ENCODE measurements at places on chromosomes 3 and 15.
A peak's percentile ranks its signal among the peaks of the same experiment; 100 is the strongest.

GRCh38 chr15:73593304-73594074 is 39.7 kb downstream of the NPTN start:
- DNase-seq = no peak

- DNase-seq = no peak
Measured at GRCh38 chr15:100284191-100284590, 57.6 kb downstream of the ADAMTS17 start.

GRCh38 chr15:70586241-70586640 is 177.1 kb downstream of the UACA start:
- no peak for DNase-seq

GRCh38 chr3:50491023-50491422 is 12.4 kb downstream of the CACNA2D2 start:
- no peak for DNase-seq

GRCh38 chr15:96586901-96587300 is 256.4 kb downstream of the NR2F2 start:
- DNase-seq = peak; percentile 3

DNA sequence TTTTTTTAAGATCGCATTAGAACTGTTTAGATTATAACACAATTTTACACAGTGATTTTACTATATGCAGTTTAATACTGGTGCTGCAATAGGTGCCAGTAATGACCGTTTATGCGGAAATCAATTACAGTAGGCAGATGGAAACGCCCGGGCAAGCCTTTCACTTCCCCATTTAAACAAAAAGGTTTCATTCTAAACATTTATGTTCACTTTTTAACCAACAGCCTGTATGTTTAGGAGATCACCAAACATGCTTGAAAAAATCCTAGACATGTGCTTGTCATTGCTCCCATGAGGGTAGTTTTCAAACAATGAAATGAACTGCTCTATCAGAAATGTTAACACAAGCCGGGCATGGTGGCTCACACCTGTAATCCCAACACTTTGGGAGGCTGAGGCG is 2.7 kb downstream of the BNIP2 start:
- DNase-seq = peak; percentile 36

DNA sequence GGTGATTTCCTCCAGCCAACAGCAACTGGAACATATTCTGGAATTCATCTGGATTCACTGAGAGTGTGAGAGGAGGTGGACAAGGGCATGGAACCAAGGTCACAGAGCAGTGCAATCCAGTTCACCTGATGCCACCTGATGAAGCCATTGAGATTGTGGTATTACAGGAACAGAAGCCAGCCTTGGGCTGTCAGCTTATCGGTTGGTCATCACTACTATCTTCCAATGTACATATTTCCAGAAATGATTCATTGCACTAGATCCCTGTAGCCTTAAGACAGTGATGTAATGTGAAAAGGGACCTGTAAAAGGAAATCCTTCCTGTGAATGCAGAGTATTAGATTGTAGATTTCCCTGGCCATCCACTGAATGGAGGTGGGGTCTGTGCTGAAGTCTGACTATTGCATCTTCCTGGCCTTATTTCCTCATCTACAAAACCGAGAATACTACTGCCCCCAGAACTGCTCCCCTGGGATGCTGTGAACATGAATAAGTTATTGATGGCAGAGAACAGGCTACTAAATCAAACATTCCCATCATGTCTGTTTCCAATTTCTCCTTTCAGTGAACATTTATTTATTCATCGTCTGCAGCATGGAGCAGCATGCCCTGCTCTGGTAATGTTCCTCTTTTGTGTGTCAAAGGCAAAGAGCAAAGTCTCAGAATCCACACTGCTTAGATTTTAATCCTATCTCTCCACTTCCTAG is 47.4 kb upstream of the TPM1 start:
- DNase-seq = no peak

DNA sequence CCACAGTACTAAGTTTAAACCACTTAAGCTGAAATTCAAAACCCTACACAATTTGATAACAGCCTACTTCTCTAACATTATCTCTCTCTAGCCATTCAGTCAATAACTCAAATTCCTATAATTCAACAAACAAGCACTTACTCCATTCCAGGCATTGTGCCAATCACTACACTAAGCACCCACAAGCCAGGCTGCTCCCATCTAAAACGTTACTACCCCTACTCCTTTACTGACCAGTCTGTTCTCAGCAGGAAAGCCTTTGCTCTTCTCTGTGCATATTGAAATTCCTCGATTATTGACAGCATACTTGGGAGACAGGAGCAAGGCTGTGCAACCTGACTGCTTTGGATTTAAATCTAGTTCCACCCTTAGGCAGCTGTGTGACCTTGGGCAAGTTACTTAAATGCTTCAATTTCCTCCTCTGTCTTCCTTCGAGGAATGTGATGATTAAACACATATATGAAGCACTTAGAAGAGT is 177.2 kb upstream of the THBS1 start:
- no peak for DNase-seq

DNA sequence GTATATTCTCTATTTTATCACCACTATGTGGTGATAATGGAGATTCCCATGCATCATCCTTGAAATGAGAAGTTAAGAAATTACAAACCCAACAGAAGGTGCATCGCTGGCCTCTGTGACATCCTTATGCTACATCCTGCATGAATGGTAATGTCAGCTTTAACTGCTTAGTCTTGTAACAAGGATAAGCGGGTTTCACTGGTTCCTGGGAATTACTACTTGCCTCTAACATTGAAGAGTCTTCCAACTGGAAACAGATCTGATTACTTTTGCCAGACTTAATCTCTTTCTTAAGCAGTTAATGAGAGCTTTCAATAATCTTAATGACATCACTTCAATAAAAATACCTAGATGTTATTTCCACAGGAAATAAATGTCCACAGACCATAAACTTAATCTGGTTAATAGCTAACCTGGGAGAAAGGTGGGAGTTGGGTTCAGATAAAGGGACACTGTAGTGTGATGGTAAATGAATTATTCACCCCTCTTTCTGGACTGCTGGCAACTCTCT is 44.0 kb downstream of the FMN1 start:
- DNase-seq = no peak

- no peak for DNase-seq
Measured at GRCh38 chr15:47718497-47719437, 1.5 kb downstream of the SEMA6D start.

GRCh38 chr15:42121021-42121420 is 26.7 kb upstream of the PLA2G4D start:
- DNase-seq = no peak

DNA sequence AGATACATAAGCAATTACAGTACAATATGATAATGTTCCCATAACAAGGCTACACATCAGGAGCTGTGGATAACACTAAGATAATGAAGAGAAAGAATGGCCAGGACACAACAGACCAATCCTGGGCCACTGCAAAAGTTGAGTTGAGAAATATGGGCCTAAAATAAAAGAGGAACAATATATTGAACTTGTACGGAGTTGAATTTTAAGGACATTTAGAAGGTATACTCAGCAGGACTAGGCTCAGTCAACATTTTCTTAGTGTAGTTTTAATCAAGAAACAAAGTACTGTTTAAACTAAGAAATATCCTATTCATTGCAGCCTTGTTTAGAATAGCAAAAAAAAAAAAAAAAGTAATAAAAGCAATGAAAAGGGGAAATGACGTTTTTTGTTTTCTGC is 24.3 kb downstream of the HERC1 start:
- no peak for DNase-seq

DNA sequence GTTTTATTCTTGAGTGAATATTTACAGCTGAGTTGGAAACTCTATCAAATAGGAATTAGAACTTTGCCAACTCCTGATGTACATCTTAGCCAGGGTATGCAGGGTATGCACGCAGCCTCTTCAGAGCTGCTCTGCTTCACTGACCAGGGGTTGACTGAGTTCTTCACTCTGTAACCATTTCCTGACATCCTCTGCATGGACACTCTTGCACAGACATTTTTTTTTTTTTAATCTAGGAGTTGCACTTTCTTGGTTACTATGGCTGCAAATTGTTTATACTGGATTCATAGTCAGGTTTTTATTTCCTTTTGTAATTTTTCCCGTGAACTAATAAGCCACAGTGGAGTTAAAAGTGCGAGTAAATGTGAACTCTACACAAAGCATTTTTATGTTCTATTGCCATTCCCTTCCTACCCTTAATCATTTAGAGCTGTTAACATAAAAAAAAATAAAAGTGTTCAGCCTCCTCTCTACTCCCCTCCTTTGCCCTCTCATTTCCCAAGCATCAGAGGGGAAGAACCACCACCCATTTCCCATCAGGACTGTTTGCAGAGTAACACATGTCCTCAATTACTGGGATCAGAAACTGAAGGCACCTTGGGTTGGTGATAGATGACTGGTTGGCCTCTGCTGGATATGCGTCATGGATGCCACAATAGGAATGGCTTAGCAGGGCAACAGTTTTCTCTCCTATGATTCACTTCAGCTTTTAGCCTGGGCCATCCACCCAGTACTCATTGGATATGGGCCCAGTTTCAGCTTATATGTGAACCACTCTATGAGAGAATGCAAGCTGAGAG is 54.0 kb downstream of the DUT start:
- no peak for DNase-seq

- DNase-seq = no peak
Measured at GRCh38 chr3:30720586-30721313, 114.3 kb downstream of the TGFBR2 start.

DNA sequence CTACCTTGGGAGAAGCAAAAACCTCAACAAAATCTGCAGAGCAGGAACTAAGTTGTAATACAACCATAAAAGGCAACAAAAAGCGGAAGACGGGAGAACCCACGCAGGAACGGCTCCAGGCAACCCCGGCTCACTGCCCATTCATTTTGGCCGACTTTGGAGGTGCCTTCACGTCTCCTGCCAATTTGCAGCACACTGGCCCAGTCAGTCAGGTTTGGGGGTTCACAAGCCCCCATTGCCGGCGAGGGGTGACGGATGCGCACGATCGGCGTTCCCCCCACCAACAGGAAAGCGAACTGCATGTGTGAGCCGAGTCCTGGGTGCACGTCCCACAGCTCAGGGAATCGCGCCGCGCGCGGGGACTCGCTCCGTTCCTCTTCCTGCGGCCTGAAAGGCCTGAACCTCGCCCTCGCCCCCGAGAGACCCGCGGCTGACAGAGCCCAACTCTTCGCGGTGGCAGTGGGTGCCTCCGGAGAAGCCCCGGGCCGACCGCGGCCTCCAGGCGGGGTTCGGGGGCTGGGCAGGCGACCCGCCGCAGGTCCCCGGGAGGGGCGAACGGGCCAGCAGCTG is 463 bp downstream of the TERC start:
- peak; percentile 63 for DNase-seq

DNA sequence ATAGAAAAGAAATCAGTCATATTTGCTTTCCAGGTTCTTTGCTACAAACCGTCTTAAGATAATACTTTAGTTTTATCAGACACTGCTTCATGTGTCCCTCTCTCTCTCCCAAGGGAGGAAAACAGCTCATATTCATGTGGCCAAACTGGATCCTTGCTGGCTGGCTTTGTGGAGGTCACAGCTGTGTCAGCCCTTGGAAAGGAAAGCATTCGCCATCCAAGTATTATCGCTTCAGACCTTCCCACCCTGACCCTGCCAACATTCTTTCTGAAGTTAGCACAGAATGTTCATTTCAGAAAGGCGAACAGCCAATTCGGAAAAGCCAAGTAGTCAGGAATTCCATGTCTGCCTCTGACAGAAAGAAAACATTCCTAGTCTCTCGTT is 213.6 kb downstream of the FEZF2 start:
- DNase-seq = no peak

DNA sequence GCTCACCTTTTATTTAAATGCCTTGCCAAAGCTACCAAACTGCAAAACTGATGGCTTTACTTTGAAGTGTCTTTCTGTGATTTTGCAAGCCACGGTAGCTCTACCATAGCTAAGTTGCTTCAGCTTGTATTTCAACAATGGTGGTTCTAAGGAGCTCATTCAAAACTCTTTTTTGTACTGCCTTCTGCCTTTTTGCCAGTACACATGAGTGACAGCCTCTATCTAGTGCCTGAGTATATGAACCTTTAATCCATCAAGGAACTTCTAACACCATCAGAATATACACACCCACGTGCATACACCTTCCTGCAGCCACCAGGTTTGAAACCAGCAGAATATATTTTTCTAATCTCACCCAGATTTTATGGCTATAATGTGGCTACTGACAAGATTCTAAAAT is 10.4 kb upstream of the NR2F2 start:
- DNase-seq = no peak

GRCh38 chr3:64595253-64595694 is 92.5 kb downstream of the ADAMTS9 start:
- no peak for DNase-seq

DNA sequence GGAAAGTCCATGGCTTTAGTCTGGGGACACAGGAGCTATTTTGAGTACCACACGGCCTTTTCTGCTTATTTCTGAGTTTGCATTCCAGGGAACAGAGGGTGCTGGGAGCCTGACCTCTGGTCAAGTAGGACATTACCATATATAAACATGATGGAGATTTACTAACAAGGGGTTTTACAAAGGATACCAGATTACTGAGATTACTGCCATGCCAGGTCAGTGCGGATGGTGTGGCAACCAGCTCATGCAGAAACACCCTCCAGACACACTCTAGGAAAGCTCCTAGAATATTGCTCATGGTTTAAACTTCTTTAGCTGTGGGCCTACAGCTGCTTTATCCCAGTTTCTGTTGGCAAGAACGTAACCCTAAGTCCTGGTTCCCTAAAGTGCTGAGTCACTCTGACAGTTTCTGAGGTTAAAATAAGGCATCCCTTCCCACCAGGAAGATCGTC is 54.3 kb upstream of the AGTR1 start:
- no peak for DNase-seq

DNA sequence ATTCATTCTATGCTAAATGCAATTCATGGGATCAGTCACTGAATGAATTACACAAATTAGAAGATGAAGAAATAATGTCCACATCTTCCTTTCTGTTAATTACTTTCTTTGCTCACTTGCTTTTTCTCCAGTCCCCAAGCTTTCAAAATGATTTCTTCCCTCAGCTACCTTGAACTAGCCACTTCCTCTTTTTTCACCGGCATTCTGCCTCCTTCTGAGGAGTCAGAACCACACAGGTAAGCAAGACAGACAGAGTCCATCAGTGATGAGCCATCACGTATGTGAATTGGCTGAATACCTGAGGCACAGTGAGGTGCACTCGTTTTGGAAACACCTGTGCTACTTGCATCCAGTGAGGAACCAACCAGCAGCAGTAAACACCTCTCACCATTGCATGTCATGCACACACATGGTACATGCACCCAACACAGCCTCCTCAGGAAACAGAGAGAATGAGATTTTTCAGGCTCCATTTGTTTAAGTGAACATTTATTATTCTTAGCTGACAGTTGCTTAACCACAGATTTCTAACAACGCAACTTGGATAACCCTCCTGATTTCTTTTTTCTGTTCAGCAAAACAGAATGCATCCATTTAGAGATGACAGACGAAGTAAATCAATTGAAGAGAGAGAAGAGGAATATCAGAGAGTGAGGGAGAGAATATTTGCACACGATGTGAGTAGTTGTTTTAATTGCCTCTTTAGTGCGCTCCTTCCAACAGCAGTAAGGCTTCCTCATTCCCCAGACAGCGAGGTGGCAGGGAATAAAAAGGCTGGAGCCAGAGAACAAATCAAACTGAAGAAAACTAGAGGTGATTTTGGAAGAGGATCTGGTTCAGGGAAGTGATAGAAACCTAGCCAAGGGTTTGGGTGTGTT is 69.3 kb downstream of the ARPP21 start:
- DNase-seq = no peak
